ENCODE measurements at places on chromosomes 6 and 20.

GRCh38 chr6:103404799-103405198, 1454.9 kb downstream of the HACE1 start:
- DNase-seq = no peak

GRCh38 chr6:37821446-37821845, 1.9 kb downstream of the ZFAND3 start:
- DNase-seq = no peak

- DNase-seq = no peak
Observed at GRCh38 chr6:128235556-128235955, 284.8 kb downstream of the PTPRK start.

DNA sequence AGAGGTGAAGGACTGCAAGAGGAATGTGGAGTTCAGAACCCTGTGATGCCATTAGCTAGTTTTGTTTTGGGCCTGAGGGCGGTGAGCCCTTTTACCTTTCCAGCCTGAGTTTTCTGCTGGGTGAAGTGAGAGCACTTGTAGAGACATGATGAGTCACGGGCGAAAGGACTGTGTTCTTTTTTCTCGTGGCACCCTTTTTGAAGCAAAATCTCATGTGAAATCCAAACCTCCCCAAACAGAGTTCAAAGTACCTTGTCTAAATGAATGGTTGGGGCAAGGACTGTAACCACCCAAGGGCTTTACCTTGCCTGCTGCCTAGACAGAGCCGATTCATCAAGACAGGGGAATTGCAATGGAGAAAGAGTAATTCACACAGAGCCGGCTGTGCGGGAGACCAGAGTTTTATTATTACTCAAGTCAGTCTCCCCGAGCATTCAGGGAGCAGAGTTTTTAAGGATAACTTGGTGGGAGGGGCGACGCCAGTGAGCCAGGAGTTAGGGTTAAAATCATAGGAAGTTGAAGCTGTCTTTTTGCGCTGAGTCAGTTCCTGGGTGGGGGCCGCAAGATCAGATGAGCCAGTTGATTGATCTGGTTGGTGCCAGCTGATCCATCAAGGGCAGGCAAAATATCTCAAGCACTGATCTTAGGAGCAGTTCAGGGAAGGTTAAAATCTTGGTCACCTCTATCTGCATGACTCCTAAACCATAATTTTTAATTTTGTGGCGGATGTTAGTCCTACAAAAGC, 25.8 kb downstream of the SAMD5 start:
- no peak for DNase-seq

- DNase-seq = no peak
Observed at GRCh38 chr6:136527831-136528230, 22.4 kb downstream of the MAP7 start.

- DNase-seq = no peak
Observed at GRCh38 chr6:75613056-75613501, 11.4 kb downstream of the SENP6 start.

DNA sequence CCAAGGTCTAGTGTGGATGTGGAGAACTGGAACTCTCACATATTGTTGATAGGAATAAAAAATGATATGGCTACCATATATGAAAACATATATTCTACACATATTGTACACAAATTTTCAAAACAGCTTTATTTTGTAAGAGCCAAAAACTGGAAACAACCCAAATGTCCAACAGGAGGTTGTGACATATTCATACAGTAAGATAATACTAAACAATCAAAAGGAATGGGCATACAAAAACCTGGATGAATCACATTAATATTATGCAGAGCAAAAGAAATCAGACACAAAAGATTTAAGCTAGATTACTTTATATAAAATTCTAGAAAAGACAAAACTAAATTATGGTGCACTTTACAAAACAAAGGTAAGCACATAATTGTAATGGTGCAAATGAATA, 223.9 kb downstream of the SIM1 start:
- no peak for DNase-seq

- DNase-seq = no peak
Observed at GRCh38 chr6:89045011-89045387, 35.6 kb upstream of the PNRC1 start.

GRCh38 chr6:88865275-88865674, 98.1 kb downstream of the RNGTT start:
- DNase-seq = no peak

DNA sequence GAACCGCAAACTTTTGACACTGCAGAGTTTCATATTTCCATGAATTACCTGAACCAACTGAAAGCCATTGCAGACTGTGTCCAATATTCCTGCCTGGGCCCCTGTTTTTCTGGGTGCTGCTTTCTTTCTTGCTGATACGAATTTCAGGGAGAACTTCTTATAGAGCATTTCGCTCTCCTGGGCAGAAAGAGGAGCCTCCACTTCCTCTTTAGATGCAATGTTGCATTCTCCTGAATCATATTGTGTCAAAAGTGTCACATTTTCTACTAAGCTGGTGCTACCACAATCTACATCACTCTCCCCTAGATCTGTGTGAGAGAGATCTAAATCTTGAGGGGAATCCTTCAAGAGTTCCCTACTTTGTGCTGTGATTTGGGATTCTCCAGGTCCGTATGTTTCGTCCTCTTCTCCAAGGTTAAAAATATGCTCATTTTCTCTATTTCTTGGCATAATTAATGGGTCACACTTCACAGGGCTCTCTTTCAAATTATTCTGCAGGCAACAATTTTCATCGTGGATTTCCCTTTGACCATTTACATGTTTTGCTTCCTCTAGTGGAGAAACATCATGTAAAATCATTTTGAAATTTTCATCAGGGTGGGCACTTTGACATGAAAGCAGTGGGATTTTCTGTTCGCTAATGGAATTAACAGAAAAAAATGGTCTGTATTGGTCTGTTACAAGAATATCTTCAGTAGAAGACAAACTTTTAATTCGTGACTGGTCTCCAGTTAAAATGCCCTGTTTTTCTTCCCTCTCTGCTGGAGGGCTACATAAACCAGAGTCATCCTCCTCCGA, 102.3 kb downstream of the DST start:
- DNase-seq = no peak

GRCh38 chr6:39029156-39030011, 19.2 kb upstream of the GLP1R start:
- no peak for DNase-seq

DNA sequence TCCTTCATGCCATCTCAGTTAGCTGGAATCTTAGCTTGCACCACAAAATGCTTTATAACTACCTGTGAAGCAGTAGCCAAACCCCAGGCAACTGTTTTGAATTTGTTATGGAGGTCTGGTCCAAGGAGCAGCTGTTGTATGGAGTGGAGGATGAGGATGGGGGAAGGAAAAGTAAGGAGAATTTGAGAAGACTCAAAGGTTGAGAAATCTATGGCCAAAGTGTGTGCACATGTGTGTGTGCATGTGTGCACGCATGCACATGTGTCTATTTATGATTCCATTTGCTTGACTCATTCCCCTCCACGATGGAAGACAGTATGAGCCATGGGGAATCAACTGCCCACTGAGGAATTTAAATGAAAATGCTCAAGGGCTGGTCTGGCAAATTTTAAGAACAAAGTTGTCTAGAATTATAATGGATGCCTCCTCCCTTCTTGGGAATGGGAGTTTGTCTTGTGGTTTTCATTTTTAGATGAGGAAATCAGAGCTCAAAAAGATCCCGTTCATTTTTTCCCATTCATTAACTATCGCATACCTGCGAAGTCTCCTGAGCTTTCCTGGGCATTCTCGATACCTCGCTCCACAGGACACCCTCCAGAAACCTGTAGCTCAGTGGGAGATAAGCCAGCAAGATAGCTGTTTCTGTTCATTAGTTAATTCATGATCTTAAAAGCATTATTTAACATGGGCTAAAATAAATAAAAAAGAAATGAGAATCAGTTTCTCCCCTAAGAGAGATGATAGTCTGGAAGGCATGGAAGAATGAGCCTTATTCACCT, 152.3 kb upstream of the NEDD9 start:
- no peak for DNase-seq

- no peak for DNase-seq
Observed at GRCh38 chr20:25675161-25675560, 21.5 kb downstream of the ZNF337 start.

DNA sequence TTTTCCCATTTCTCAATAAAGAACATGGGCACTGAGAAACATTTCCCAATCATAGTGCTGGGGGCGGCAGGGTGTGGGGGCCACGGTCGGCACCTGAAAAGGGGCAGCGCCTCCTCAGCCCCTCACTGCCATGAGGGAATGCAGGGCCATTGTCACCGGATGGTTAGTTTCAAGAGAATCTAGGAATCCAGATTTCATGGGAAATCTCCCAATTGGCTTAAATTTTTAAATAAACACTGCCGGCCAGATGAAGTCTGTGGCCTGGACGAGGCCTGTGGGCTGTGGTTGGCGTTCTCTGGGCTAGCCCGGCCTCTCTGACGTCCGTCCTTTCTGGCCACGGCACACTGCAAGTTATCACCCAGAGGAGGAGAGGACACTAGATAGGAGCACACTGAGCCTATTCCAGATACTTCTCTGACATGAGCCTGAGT, 25.6 kb downstream of the MANBAL start:
- DNase-seq = no peak

DNA sequence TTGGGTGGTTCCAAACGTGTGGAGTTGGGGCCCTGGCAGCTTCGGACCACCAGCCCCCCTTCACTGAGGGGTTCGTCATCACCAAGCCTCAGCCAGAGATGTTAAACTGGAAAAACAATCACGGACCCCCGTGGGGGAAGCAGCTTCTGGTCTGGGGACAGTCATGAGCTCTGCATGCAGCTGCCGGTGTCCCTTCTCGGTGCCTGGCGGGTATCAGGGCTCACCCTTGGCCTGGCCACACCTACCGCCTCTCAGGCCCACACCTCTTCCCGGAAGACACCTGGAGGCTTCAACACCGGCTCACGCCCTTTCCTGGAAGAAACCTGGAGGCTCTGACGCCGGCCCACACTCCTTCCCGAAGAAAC, 77.8 kb upstream of the BHLHE23 start:
- no peak for DNase-seq

DNA sequence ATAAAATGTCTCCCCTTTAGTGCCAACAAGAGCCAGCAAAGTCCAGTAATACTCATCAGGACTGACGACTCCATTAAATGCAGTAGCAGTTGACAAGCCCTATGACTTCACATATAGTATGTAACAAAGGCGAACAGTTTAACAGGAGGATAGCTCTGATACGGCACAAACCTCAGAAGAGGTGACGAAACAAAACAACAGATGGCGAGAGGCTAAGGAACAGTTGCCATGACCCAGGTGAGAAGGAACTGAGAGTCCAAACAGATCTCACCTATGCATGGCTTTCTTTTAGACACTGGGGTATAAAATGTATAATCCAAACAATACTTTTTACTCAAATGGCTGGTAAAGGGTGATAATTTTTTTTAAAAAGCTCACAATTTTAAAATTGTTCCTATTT, 37.1 kb downstream of the SYNE1 start:
- no peak for DNase-seq

- DNase-seq = no peak
Observed at GRCh38 chr6:154071711-154072110, 32.7 kb downstream of the OPRM1 start.

GRCh38 chr6:323730-324088, 31.4 kb downstream of the DUSP22 start:
- DNase-seq = no peak

- peak; percentile 44 for DNase-seq
Observed at GRCh38 chr20:4813076-4813862, 91.6 kb downstream of the PRND start.

- DNase-seq = no peak
Observed at GRCh38 chr6:36430351-36430750, 12.3 kb downstream of the PXT1 start.

DNA sequence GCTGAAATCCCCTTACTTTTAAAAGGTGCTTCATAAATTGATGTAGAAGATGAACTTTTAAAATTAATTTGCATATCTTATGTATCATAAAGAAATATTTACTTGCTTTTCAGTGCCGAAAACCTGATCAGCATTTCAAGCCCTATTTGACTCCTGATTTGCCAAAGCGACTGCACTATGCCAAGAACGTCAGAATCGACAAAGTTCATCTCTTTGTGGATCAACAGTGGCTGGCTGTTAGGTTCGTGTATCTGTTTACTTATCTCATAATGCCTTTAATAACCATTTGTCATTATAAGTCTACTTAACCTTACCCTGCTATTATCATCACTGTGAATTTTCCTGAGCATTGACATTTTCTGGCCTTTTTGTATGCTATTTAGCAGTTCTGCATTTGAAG, 7.8 kb downstream of the OR2A4 start:
- DNase-seq = no peak

GRCh38 chr6:36204068-36204753, 7.7 kb downstream of the BRPF3 start:
- peak; percentile 79 for DNase-seq

- DNase-seq = no peak
Observed at GRCh38 chr20:12072221-12072953, 154.7 kb downstream of the BTBD3 start.

DNA sequence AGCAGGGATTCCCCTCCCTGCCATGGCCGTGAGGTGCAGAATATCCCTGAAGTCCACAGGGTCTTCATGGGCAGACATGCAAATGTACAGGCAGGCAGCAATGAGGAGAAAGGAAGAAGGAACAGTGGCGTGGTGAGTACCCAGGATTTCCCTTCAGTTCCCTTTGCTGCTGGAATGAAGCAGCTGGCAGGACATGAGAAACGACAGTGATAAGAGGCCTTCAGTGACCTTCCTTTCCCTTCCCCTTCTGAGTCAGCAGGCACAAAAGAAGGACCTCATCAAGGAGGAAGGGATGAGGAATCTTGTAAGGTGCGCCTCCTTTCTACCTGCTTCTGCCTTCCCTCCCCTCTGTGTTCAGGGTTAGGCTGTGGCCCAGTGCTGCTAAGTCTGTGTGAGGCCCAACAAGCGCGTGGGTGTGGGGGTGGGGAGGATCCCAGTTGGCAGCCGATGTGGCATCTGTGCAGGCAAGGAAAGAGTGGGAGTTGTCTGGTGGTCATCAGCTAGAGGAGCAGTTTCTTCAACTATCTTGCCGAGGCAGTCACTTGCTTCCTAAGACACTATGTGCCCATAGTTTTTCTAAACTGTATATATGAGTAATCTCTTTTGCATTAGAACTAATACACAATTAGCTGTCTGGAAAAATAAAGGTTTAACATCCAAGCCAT, 29.5 kb upstream of the FBXO9 start:
- no peak for DNase-seq

- no peak for DNase-seq
Observed at GRCh38 chr20:13671512-13671911, 32.8 kb upstream of the TASP1 start.

GRCh38 chr6:25336996-25337395, 57.8 kb downstream of the CARMIL1 start:
- DNase-seq = no peak

DNA sequence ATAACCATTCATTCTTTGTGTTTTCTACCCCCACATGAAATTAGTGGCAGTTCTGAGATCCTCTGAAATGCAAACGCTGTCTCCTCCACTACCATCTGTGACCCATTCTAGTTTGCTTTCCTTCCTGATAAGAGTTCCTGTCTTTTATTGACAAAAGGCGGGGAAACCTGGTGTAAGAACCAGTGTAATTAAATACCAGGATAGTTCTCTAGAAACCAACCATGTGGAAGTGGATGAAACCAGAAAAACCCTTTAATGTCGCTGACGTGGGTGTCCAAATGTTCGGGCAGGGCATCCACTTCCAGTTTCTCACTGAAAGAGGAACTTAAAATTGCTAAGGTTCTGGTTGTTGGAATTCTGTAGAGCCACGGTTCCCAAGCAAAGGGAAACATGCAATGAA, 79.1 kb downstream of the TNFRSF21 start:
- no peak for DNase-seq

- no peak for DNase-seq
Observed at GRCh38 chr6:108669673-108670072, 109.0 kb downstream of the FOXO3 start.

GRCh38 chr6:358847-359246, 32.7 kb upstream of the IRF4 start:
- no peak for DNase-seq
